ENCODE measurements at places on chromosomes 1 and 21.

GRCh38 chr1:243246916-243247315 lies 8.2 kb downstream of the CEP170 start:
- no peak for DNase-seq

DNA sequence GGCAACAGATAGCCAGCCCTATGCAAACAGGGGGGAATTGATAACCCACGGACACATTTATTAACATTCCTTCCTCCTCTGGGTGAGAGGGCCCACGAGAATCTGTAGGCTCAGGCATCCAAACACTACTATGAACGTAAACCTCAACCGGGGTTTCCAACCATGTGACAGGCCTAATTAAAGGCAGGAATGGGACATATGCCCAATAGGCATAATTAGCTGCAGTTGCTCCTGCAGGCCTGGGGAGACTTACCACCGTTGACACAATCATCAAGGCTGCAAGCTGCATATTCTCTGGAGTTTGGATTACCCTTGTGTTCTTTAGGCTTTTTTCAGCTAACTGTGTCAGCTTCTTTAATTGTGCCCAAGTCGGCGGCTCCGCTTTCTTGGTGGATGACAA lies 22.2 kb upstream of the GBP1 start:
- DNase-seq = no peak

- DNase-seq = no peak
These were observed 175.4 kb downstream of the HS2ST1 start for GRCh38 chr1:87089823-87090222.

DNA sequence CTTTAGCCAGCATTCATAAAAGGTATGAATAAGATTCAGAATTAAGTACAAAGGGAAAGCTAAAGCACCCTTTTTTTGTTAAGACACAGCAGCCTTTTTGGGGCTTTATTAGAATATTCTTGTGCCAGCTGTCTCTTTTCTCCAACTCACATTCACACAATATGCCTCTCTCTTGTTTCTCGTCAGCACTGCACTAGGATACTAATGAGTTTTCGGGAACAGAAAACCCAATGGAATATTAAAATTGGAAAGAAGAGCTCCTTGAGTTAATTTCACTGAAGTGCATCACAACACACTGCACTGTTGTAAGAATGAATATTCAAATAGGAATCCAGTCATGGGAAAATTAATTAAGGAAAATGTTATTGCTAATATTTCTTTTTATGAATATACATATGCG lies 410.4 kb upstream of the BEND5 start:
- DNase-seq = no peak

DNA sequence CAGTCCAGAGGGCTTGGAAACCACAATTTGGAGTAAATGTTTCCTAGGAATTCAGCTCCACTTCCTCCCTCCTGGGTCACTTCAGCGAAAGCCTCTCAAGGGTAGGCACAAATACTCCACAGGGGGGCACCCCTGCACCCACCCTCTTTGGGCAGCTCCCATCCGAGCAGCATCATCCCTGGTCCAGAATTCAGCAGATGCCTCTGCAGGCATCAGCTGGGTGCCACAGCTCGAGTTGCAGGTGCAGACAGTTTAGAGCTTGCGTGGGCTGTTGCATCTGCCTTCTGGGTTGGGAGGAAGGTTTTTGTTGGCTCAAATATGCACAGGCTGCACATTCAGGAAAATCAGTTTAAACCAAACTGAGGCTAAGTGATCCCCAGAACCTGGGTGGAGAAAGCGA lies 25.0 kb downstream of the KANK4 start:
- DNase-seq = no peak

All from stimulated activated CD4-positive, alpha-beta T cell treated with anti-CD3 and anti-CD28 coated beads, Interleukin-4, amount 100 ng/mL, for 48 hours (primary cell).